ENCODE measurements at places on chromosomes 2 and 18.

- no peak for DNase-seq
These were observed 186.3 kb downstream of the TMEM163 start for GRCh38 chr2:134532537-134532936.

- no peak for DNase-seq
These were observed 209.6 kb downstream of the HDAC4 start for GRCh38 chr2:239190921-239191885.

DNA sequence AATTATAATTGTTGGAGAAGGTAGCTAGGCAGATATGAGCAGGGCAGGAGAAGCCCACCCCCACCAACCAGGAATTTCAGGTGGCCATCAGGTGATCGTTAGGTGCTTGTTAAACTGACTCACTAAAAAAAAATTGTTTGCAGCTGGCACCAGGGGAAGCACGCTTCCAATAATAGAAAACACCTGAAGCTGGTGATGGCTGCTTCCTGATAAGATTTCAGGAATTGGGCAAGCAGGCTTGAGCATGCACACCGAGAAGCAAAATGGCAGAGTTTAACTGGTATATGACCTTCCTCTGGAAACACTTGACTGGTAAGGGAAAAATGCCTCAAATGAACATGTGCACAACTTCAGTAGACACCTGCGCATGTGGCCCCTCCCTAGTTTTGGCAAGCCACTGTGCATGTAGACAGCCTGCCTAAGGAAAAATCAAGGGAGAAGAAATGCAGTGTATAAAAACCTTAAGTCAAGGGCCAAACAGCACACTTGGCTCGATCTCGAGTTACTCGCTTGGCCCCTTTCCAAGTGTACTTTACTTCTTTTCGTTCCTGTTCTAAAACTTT, 292.8 kb downstream of the CCDC85A start:
- DNase-seq = no peak

DNA sequence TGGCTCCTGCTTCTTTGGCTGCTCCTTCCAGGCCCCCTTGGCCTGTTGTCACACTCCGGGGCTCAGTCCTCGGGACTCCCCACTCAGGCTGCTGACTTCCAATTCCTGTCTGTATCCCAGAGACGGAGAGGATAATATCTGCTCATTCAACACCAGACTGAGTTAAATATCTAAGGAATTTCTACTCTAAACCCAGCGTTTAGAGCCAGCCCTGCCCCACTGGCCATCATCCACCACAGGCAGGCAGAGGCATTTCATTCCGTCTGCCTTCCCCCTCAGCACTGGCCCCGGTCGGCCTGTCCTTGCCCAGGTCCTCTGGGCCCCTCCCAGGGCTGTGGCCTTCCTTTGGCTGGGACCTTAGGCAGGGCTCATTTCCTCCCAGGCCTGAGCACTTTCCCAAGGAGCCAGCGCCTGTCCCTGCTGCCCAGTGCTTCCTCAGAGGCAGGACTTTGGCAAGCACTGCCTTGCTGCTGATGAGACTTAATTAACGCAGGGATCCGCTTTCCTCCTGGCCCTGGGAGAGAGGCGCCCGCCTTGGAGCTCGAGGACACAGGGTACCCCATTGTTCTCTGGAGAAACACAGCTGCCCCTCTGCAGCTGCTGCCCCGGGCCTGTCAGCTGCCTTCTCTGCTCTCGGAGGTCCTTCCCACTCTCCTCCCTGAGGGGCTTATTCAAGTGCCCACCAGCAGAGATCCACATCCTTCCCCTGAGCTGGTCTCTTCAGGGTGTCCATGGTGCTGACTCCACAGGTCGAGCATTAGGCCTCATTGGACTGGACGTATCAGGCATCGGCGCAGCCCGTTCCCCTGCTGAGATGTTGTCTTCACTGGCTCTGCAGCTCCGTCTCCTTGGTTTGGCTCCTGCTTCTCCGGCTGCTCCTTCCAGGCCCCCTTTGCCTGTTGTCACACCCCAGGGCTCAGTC, 42.8 kb downstream of the ATOH8 start:
- no peak for DNase-seq

DNA sequence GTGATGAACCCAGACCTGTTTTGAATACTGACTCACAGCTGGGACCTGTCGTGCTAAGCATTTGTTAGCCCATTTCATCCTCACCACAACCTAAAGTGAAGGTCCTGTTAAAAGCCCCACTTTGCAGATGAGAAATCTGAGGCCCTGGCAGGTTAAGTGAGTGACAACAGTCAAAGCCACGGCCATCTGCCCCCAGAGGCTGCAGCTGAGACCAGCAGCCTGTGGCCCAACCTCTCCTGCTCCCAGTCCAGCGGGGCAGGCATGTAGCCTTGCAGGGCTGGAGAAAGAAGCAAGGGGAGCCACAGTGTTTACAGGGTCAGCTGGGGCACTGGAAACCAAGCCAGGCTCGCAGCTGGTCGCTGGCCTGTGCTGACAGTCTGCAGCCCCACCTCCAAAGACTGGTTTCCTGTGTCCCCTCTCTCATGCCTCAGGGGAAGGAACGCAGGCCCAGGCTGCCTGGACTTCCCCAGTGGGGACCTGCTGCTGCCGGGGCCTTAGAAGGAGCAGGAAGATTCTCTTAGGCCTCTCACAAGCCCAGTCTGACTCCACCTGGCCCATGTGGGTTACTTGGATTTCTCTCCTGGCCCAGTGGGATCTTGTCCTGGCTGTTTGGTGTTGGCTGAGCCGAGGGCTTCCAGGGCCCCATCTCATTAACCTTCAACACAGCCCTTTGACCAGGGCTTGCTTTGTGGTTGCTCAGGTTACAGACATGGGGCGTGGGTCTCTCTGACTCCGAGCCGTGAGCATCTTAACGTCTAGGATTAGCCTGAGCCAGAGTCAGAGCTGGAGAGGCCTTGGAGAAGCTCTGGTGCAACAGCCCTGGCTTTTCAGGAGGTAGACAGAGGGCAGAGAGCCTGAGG, 1.7 kb downstream of the INPP5D start:
- DNase-seq = no peak
